Prostate gland (tissue), 2 donors: ENCODE measurements at places on chromosomes 3 and 15. TPM values are rescaled to one million over a fixed set of nuclear protein-coding genes. Genes with fewer than 3 reads are reported as not detected.

The TM4SF1 gene
- total RNA-seq = 92.0 TPM

The ADAMTS17 gene
- total RNA-seq = 5.6 TPM

The ZNF592 gene
- total RNA-seq = 38.7 TPM

The DNAH1 gene
- total RNA-seq = 18.7 TPM

The PLA2G4E gene
- 0.18 TPM for total RNA-seq

The IGSF11 gene
- total RNA-seq = 0.46 TPM

GRCh38 chr3:149153402-149153801, 24.0 kb downstream of the HPS3 start:
- H3K36me3 ChIP-seq = no peaks in the 10 kb centered on the region
- no peaks in the 10 kb centered on the region for H3K4me1 ChIP-seq
- H3K27me3 ChIP-seq = no peaks in the 10 kb centered on the region
- H3K27ac ChIP-seq = no peak overlapping the region
- DNase-seq = no peak

DNA sequence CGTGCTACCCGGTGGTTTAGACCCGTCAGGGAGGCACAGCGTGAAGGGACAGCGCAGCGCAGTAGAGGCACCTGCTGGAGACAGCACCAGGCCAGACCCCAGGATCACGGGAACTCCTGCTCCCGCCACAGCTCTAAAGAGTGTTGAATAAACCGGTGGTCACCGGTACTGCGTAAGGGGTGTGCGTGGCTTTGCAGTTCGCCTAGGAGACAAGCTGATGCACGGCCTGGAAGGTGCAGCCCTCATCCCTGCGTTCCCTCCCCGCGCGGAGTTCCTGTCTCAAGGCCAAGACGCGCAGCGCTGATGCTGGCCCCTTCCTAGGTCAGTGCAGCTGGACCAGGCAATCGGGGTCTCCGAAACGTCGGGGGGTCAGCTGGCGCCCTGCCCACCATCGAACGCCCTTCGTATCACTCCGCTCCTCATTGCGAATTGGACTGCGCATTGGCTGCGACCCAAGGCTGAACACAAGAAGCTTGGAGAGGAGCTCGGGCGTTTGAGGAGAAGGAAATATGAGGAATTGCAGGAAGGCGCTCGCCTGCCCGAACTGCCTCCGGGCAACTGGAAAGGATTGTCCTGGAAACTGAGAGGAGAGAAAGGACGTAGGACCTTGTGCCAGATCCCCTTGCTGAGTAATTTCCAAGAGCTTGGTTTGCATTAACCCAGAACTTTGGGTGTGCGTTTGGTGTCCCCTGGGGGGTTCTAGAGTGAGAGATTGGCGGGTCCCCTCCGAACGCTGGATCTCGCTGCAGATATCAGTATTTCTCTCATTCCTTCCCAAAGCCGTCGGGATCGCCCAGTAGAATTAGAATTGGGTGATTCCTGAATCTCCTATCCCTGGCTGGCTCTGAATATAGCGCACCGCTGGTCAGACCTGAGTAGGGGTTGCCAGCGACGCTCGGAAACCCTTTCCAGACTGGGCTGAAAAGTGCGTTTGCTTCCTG, 2.3 kb upstream of the SOX14 start:
- H3K4me3 ChIP-seq = no peak overlapping the region
- no peak overlapping the region for H3K27ac ChIP-seq
- H3K27me3 ChIP-seq = peaks cover 53% of the 10 kb centered on the region
- H3K36me3 ChIP-seq = no peaks in the 10 kb centered on the region

- no peaks in the 10 kb centered on the region for H3K27me3 ChIP-seq
- H3K4me1 ChIP-seq = no peaks in the 10 kb centered on the region
- no peak for DNase-seq
- H3K36me3 ChIP-seq = no peaks in the 10 kb centered on the region
- no peak overlapping the region for H3K27ac ChIP-seq
Measured at GRCh38 chr3:114418107-114418506, 124.3 kb downstream of the TIGIT start.

- H3K27ac ChIP-seq = no peak overlapping the region
- no peak for DNase-seq
- no peaks in the 10 kb centered on the region for H3K36me3 ChIP-seq
Measured at GRCh38 chr3:107931326-107931725, 159.5 kb downstream of the CD47 start.

GRCh38 chr15:62856466-62857246, 185.9 kb upstream of the TPM1 start:
- no peaks in the 10 kb centered on the region for H3K36me3 ChIP-seq
- H3K4me1 ChIP-seq = no peaks in the 10 kb centered on the region
- H3K27me3 ChIP-seq = no peaks in the 10 kb centered on the region
- no peak for DNase-seq

- H3K4me1 ChIP-seq = no peaks in the 10 kb centered on the region
- no peak for DNase-seq
- no peak overlapping the region for H3K4me3 ChIP-seq
- no peaks in the 10 kb centered on the region for H3K27me3 ChIP-seq
- no peaks in the 10 kb centered on the region for H3K36me3 ChIP-seq
- H3K27ac ChIP-seq = peak overlapping the region; percentile 41
Measured at GRCh38 chr3:184757022-184757651, 45.3 kb upstream of the MAGEF1 start.

- DNase-seq = no peak
- no peaks in the 10 kb centered on the region for H3K36me3 ChIP-seq
- H3K4me3 ChIP-seq = no peak overlapping the region
- no peaks in the 10 kb centered on the region for H3K4me1 ChIP-seq
Measured at GRCh38 chr3:39056151-39056550, 4.3 kb downstream of the WDR48 start.

- H3K36me3 ChIP-seq = no peaks in the 10 kb centered on the region
- H3K4me1 ChIP-seq = no peaks in the 10 kb centered on the region
- DNase-seq = no peak
- H3K27me3 ChIP-seq = no peaks in the 10 kb centered on the region
Measured at GRCh38 chr15:64763874-64764273, 11.5 kb downstream of the RBPMS2 start.

DNA sequence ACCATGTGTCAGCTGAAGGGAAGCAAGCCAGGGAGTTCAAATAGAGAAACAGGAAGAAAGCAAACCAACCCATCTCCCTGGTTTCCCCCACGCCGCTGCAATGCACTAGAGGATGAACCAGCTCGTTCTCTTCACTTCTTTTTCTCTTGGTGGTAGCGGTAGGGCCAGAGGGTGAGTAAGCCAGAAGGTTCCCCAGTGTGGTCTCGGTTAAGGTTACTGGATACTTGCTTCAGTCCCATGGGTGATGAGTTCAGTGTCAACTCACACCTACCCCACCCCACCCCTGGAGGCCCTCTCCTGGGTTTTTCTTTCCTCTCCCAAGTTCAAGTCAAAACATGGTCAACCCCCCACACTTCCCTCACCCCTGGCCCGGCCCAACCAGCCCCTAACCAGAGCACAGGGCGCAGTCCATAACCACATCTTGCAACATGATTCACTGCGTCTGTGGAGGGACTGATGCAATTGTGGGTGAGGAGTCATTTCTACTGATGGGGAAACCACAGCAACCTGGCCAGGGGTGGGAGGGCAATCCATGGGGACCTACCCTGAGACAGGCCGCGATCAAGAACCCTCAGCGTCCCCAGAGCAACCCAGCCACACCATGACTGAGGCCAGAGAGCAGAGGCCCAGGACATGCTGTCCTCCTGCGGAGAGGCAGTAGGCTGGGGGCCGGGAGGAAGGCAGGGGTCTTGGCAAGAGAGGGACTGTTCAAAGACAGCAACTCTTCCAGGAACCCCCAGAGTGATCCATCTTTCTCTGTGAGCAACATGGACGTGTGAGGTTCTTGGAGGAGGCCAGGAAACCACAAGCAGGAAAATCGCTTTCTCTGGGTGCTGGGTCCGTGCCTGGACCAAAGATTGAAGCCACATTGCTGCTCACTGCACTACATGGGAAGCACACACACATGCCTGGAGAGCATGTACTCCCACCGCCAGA, 276.6 kb downstream of the UACA start:
- H3K4me3 ChIP-seq = no peak overlapping the region
- DNase-seq = no peak
- H3K36me3 ChIP-seq = no peaks in the 10 kb centered on the region
- H3K27ac ChIP-seq = no peak overlapping the region
- H3K27me3 ChIP-seq = no peaks in the 10 kb centered on the region

DNA sequence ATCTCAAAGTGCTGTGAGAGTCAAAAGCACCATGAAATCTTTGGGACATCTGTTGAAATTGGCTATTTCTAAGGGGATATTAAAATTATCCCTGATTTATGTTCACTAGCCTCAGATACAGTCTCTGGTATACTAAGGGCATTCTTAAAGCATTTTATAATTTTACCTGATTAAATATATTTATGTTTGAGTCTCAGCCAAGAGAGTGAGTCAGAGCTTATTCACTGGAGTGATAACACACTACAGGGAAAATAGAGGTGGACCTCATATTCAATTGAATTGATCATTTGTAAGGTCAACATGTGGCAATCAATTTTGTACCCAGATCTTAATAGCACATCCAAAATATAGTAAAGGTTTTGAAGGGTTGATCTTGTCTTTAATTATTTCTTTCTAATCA, 733.6 kb downstream of the EPHA3 start:
- H3K36me3 ChIP-seq = no peaks in the 10 kb centered on the region
- no peak for DNase-seq
- H3K27ac ChIP-seq = no peak overlapping the region
- no peaks in the 10 kb centered on the region for H3K27me3 ChIP-seq
- no peak overlapping the region for H3K4me3 ChIP-seq
- H3K4me1 ChIP-seq = no peaks in the 10 kb centered on the region

GRCh38 chr15:92391640-92392039, 2.0 kb upstream of the ST8SIA2 start:
- H3K27me3 ChIP-seq = peaks cover 10% of the 10 kb centered on the region
- DNase-seq = no peak
- H3K36me3 ChIP-seq = no peaks in the 10 kb centered on the region
- no peak overlapping the region for H3K27ac ChIP-seq
- H3K4me3 ChIP-seq = no peak overlapping the region
- H3K4me1 ChIP-seq = no peaks in the 10 kb centered on the region

DNA sequence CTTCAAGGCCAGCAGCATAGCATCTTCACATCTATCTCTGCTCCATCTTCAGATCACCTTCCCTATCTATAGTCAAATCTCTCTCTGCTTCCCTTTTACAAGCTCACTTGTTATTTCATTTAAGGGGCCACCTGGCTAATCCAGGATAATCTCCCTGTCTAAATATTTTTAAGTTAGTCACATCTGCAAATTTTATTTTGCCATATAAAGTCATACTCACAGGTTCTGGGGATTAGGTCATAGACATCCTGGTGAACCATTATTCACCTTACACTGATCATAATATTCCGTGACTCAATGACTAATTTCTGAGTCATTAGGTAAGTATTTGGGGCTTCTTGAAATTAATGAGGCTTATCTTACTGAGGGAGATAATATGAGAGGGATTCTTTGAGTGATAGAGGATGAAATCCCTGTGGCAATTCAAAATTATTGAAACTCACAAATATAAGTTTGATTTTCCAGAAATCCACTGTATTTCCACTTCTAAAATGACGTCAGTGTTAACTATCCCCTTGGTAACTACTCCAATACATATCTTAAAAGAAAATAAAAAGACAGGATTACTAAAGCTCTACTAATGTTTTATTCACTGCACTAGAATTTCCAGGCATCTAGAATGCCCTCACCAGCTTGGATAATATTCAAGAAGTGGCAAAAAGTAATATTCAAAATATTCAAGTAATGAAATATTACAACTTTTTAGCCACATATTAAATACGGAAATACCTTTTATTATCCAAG, 93.7 kb upstream of the RBMS3 start:
- H3K27me3 ChIP-seq = no peaks in the 10 kb centered on the region

DNA sequence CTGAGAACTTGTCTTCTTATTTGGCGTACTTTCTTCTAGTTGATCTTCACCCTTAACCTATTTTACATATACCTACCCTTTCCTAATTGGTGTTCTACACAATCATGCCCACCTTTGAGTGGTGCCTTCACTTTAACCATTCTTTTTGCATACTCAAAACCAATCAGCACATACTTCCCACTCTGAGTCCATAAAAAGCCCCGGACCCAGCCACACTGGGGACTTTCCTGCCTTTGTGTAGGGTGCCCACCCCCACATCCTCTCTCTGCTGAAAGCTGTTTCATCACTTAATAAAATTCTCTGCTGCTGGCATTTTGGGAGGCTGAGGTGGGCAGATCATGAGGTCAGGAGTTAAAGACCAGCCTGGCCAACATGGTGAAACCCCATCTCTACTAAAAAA, 15.9 kb upstream of the CHST2 start:
- no peaks in the 10 kb centered on the region for H3K36me3 ChIP-seq
- DNase-seq = no peak
- no peaks in the 10 kb centered on the region for H3K4me1 ChIP-seq

GRCh38 chr3:126307591-126308393, 49.4 kb downstream of the KLF15 start:
- H3K27me3 ChIP-seq = no peaks in the 10 kb centered on the region
- no peak for DNase-seq
- H3K36me3 ChIP-seq = no peaks in the 10 kb centered on the region
- H3K4me3 ChIP-seq = no peak overlapping the region
- no peaks in the 10 kb centered on the region for H3K4me1 ChIP-seq

DNA sequence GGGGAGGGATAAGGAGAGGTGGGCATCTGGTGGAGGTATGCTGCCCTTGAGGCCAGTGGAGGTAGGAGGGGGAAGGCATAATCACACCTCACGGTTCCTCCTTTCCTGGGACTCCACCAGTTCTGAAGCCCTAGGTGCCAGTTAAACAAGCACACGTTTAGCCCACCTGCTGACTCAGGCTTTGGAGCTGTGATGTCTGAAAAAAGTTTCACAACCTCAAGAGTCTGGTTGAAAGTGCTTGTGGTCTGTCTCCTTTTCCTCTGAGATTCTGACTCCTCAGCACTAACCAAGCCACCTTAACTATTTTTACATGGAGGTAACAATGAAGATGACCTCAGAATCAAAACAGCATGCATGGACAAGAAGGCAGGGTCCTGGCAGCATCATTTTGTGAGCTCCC, 23.0 kb downstream of the HPS3 start:
- no peak for DNase-seq
- H3K4me1 ChIP-seq = no peaks in the 10 kb centered on the region
- H3K4me3 ChIP-seq = no peak overlapping the region
- no peaks in the 10 kb centered on the region for H3K27me3 ChIP-seq

DNA sequence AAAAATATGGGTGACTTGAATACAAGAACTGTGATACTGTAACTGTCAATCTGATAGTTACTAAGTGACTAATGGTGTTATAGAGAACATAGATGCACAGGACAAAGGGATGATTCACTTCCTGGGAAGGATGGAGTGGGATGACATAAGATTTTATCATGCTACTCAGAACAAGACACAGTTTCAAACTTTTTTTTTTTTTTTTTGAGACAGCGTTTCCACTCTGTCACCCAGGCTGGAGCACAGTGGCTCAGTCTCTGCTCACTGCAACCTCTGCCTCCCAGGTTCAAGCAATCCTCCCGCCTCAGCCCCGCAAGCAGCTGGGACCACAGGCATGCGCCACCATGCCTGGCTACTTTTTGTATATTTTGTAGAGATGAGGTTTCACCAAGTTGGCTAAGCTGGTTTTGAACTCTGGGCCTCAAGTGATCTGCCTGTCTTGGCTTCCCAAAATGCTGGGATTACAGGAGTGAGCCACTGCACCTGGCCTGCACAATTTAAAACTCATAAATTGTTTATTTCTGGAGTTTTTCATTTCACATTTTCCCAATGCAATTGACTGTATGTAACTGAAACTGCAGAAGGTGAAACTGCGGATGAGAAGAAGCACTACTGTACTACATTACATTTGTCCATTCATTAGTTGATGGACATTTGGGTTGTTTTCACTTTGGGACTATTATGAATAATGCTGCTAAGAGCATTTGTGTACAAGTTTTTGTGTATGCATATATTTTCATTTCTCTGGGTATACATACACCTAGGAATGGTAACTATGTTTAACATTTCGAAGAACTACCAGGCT, 40.6 kb downstream of the ADIPOQ start:
- no peak for DNase-seq
- H3K27me3 ChIP-seq = no peaks in the 10 kb centered on the region
- H3K4me3 ChIP-seq = no peak overlapping the region
- H3K36me3 ChIP-seq = no peaks in the 10 kb centered on the region
